Heart right ventricle (tissue), 16 donors: ENCODE measurements at places on chromosomes 5 and 9. TPM values are rescaled to one million over a fixed set of nuclear protein-coding genes. Genes with fewer than 3 reads are reported as not detected.

DNA sequence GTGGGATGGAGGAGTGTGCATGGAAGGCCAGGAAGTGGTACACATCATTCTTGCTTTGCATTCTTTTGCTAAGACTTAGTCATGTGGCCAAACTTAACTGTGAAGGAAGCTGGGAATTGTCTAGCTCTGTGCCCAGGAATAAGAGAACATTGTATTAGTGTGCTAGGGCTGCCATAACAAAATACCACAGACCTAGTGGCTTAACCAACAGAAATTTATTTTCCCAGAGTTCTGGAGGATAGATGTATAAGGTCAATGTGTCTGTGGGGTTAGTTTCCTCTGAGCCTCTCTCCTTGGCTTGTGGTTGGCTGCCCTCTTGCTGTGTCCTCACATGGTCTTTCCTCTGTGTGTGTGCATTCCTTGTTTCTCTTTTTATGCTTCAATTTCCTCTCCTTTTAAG, 32.4 kb downstream of the NNT start:
- DNase-seq, result no peak

DNA sequence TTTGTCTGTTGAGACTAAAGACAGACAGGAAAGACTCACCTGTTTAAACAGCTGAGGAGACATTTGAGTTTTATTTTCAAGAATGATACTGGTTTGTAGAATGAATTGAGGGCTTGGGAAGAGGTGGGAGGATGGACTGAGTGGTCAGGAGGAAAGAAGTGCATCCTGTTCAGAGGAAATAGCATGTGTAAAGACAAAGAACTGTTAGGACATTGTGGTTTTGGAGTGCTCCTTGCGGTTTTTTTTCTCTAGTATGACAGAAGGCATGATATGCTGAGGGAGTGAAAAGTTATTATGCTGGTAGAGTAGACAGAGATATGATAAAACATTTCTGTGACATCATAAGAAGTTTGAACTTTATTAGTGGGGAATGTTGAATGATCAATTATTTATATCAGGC, 270.7 kb upstream of the ELAVL2 start:
- no peak for DNase-seq

DNA sequence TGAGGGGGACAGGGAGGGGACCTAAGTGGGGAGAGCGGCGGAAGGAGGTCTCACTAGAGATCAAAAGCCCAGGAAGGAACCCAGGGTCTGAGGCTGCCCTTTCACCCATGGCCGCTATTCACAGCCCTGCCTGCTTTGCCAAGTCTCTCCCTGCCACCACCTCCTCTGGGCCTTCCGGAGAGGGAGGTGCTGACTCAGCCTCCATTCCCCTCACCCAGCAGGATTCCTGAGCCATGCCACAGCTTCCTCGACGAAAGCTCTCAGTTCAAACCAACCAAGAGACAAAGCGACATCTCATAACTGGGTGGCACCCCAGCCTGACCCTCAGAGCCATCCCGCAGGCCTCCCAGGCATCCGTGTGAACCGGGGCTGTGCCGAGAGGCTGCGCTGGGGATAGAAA, 36.7 kb downstream of the PAX5 start:
- no peak for DNase-seq

- DNase-seq, result no peak
These were observed 12.2 kb downstream of the IPO11 start for GRCh38 chr5:62424763-62425162.

DNA sequence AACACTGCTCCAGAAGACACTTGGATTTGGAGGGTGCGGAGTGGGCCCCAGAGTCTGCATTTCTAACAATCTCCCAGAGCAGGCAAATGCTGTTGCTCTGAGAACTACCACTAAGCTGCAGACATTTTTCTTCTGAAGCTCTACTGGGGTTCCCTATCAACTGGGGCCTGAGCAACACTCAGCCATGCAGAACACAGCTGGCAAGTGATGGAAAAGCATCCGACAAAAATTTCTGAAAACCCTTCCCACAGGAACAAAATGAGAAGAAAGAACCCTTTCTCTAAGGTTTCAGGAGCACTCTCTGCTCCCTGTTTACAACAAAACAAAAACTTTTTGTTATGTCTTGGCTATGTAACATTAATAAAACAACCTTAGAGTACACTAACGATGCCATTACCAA, 516.9 kb downstream of the CTNND2 start:
- no peak for DNase-seq

GRCh38 chr5:17443333-17444130, 54.5 kb upstream of the TAF11L2 start:
- no peak for DNase-seq

DNA sequence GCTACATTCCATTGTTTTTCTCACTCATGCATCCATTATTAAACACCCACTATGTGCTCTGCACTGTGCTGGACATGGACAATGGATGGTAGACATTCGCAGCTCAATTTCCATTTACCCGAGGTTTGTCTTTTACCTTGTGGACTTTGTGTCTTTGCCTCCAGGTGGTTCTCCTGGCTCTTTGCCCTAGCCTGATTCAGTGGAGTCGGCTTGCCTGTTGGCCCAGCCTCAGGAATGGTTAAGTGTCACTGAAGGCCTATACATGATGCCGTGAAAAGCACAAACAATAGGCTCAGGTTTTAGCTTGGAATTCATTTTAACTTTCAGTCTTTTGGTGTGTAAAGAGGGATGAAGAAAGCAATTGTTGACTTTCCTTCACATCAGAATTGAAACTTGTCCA, 16.5 kb upstream of the DMRT3 start:
- no peak for DNase-seq

DNA sequence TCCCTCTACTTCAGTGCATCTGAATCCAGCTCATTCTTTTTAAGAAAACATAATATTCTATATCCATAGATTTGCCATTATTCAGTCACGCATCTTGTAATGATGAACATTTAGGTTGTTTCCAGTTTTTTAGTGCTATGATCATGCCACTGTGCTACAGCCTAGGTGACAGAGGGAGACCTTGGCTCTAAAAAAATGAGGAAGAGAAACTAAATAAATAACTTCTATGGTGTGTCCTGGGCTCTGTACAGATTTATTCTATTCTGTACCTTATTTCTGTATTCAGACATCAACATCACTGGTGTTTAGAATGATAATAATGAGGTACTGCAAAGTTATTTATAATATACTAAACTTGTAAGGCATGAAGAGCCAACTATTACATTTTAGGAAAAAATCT, 45.9 kb downstream of the PDE8B start:
- DNase-seq, result no peak

- no peak for DNase-seq
These were observed 28.3 kb downstream of the RAI14 start for GRCh38 chr5:34684281-34684979.

GRCh38 chr5:154712518-154713437, 42.4 kb upstream of the LARP1 start:
- no peak for DNase-seq

DNA sequence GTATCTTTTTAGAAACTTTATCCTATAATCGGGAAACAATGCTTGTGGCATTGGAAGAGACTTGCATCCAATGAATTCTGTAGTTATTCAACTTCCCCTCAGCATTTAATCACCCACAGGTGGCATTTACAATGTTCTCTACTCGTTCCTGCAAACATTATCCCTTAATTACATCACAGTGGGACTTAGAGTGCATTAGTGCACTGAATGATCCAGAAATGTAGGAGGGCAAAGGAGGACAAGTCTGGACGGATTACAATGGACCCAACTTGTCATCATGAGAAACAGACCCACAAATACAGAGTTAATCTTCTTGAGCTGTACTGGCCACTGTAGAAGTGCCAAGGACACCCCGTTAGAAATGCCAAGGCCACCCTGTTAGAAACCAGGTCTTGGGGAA, 129.1 kb downstream of the DOCK8 start:
- no peak for DNase-seq

DNA sequence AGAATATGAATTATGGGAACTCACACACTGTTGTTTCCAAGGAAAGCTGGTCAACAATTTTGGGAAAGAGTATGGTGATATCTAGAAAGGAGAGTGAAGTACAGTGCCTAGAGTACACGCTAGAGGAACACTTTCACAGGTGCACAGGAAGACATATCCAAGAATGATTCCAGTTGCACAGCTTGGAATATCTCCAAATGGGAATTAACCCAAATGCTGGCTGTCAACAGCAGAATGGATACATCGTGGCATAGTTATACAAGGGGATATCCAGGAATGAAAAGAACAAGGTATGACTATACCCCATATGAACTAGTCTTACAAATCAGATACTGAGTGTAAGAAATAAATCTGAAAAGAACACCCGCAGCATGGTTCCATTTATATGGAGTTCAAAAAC, 231.3 kb downstream of the FSTL4 start:
- DNase-seq, result no peak

DNA sequence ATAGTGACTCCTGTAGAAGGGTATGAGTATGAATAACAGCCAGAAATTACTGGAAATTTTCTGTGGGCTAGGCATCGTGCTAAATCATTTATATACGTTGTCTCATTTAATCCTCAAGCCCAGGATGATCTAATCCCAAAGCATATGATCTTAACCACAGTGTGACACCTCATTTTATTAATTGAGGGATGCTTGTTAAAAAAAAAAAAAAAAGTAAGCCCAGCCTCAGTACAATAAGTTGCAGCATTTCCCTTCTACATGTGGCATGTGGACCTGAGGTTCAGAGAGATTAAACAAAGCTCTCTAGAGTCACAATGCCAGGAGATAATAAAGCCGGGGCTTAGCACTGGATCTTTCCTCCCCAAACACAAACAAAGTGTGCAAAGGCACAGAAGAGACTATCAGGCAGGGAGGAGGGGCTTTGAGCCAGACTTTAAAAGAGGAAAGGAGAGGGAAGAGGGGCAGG, 49.5 kb downstream of the KLF4 start:
- no peak for DNase-seq

DNA sequence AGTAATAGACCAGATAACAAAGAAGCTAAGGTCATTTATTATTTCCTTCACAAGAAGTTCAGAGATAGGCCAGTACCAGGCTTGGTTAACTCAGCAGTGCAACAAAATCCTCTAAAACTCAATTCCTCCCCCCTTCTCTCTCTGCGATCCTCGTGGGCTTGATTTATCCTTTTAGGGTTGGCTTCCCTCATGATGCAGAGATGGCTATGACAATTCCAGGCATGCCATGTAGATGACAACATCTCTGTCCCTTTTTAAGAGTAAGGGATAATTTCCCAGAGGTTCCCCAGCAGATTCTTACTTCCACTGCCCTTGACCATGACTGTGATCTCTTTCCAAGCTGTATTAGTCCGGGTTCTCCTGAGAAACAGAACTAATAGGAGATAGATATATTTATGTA, 28.7 kb upstream of the DAP start:
- DNase-seq, result no peak

DNA sequence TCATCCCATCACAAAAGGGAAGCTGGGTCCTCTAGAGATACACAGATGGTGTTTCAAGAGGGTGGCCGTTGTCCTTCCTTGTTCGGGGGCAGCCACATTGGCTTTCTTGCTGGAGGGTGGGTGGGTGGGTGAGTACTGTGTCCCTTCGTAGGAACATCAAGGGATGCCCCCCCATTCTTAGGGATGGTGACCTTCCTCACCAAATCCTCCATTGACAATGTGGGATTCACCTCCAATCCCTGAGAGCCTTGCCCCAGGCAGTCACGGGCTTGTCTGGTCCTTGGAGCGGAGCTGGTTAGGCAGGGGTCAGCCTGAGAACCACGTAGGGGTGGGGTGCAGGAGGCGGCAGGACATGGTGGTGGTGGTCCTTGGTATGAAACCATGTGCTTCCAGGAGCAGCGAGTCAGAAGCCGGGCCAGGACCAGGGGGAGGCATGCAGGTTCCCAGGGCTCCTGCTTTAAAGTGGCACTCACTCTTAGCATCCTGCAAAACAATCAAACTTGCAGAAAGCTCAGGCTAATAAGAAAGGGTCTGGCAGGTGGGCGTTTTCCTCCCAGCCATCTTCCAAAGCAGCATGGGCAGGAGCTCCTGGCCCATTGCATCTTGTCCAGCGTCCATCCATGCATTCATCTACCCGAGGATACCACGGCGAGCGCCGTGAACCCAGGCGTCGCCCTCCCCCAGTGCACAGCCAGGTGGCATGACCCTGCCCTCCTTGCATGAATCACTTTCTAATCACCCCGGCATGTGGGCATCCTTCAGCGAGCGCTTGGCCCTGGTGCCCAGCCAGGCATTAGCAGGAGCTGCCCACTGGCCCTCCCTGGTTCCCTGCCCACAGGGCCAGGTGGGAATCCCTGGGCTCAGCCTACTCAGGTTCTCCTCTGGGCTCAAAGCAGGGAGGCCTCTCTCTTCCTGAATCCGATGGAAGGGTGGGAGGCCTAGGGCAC, 76.4 kb downstream of the NTNG2 start:
- DNase-seq, result no peak

- DNase-seq, result peak; percentile 50
These were observed 113.5 kb upstream of the WWC1 start for GRCh38 chr5:168177831-168178450.

- no peak for DNase-seq
These were observed 1.3 kb downstream of the PSAT1 start for GRCh38 chr9:78298046-78298765.

- DNase-seq, result no peak
These were observed 24.0 kb downstream of the FOXD1 start for GRCh38 chr5:73424556-73424977.

- DNase-seq, result no peak
These were observed 76.8 kb downstream of the CFAP77 start for GRCh38 chr9:132486706-132487350.

DNA sequence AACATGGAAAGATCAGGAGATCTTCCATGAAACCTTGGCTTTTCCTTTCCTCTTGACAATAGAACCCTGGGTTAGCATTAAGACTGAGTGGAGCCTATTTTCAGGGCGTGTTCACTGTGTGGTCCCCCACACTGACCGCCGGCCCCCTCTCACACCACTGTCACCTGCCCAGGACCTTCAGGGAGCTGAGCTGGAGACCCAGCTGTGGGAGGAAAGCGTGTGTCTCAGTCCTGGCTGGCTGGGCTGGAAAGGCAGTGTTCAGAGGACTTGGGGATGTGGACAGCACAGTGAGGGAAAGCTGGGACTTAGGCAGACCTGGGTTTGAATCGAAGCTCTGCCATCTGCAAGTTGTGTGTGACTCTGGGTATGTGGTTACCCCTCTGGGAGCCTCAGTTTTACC, 268.1 kb downstream of the NSG2 start:
- DNase-seq, result no peak

DNA sequence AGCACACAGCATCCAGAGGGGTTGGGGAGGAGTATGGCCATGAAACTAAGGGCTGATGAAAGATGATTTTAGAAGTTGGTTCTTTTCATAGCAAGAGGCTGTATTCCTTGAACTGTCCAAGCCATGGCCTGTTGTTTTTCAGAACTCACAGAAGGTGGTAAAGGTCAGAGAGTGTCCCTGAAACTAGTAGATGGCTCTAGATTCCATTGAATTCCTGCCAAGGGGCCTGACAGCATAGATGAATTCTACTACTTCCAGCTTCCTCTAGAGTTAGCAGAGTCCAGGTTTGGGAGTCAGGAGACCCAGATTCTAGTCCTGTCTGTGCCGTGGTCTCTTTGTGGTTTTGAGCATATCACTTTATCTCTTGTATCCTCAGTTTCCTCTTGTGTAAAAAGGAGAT, 101.6 kb downstream of the GRIA1 start:
- DNase-seq, result no peak

The MEGF10 gene
- 0.38 TPM for total RNA-seq

The SLC45A2 gene
- not detected for total RNA-seq

The MRPL36 gene
- total RNA-seq, result 76.9 TPM

The SLC34A1 gene
- not detected for total RNA-seq

The NPDC1 gene
- total RNA-seq, result 46.2 TPM

The IL13 gene
- not detected for total RNA-seq

The PDCD1LG2 gene
- 1.3 TPM for total RNA-seq

The RFK gene
- total RNA-seq, result 26.7 TPM

The CATSPER3 gene
- total RNA-seq, result 0.55 TPM

The GPX8 gene
- total RNA-seq, result 3.0 TPM
